Activated CD4-positive, CD25-positive, alpha-beta regulatory T cell treated with anti-CD3 and anti-CD28 coated beads, Interleukin-2, amount 50 U/mL, for 24 hours (primary cell): ENCODE measurements at places on chromosomes 7 and 10.

DNA sequence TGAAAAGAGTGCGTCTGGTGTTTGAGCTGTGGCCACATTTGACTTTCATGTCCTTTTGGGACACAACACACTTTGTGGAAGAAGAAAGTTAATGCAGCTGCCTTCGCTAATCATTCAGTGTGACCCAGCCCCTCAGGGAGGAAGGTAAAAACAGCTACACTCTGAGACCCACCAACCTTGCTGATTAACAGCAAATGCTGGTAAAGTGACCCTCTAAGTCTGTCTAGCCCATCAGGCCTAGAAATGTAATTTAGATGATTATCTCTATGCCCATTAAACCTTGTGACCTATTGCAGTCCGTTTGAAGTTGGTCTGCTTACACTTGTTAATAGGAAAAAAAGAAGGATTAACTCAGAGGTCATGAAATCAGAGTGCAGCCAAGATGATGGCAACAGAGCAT, 161.9 kb upstream of the WNT16 start:
- no peak for ATAC-seq

GRCh38 chr7:130881091-130881798, 147.2 kb upstream of the KLF14 start:
- ATAC-seq, result no peak

DNA sequence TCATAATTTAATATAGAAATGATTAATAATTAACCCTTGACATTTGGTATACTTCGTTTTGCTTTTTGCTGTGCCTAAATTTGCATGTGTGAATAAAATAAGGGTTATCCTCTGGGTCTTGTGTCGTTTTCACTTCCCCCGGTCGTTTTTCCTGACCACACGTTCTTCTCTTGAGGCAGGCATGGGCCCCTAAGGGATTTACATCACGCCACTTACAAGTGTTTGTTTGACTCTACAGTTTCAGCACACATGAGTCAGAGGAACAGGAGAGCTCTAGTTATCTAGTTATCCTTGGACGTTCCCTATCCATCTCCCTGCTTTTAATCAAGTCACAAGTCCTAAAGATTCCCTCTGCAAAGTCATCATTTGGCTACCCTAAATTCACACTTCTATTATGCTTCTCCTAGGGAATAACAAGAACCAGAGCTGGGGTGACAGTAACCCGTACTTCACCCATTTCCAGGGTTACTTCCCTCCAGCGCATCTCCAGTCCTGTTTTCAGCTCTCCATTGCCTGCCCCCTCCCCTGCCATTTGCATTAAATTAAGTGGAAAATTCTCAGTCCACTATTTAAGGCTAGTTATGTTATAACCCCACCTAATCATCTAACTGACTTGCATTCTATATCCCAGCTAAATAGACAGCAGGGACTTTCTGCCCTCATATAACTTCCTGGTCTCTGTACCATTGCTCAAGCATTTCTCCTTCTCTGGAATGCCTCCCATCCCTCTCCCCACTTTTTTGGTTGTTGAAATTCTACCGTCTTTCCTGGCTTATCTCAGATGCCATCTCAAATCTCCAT, 206.9 kb downstream of the PTEN start:
- ATAC-seq, result no peak

DNA sequence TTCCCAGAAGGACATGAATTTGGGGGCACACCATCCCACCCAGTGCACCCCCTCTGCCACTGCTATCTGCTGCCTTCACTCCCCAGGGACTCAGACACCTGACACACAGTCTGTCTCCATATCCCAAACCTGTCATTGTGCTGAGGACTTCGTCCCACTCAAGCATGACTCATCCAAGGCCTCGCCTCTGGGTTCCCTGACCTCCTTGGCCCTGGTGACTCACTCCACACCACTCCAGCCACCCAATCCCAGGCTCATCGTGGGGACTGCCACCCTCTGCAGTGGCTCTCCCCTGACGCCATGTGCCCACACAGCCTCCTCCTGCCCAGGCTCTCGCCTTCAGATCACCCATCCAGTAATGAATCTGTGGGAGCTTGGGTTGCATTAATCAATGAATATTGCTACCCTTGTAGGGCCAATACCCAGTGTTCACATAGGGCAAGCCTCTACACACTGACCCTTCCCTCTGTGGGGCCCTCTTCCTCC, 6.6 kb upstream of the INSIG1 start:
- no peak for ATAC-seq

GRCh38 chr7:4074994-4075393, 607.1 kb upstream of the FOXK1 start:
- no peak for ATAC-seq

DNA sequence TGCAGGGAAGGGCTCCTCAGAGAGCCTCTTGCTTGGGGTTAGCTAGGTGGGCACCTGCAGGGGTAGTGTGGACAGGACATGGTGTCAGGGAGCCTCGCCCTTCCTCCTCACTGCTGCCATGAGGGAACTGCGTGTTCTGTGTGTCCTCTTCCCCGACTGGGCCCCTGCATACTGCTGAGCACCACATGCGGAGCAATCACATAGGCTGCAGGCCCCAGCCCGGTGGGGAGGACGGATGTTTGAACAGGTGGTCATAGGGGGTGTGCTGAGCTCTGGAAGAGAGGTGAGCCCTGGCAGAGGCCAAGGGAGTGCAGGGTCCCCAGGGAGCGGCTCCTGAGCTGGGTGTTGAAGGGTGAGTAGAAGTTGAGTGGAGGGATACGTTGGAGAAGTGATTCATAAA, 48.3 kb upstream of the ZMIZ2 start:
- no peak for ATAC-seq

DNA sequence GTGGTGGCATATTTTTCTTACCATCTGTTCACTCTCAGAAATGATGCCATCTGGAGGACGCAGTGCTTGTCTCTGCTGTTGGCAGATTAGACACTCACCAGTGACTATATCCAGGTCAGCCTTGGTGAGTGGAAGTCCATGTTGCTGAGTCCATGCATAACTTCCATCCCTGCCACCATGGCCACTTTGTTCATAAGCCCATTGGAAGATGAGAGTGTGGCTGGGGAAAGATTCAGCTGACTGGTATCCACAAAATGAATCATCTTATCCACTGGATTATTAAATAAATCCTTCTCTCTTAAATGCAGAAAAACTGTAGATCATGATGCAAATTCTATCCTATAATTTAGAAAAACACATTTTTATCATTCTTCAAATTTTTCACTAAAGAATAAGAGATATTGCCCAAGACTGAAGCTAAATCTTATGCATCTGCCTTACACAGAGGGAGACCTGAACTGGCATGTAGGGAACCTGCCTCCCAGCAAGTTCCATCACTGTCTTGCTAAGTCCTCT, 726.9 kb downstream of the TNS3 start:
- no peak for ATAC-seq

- no peak for ATAC-seq
Observed at GRCh38 chr7:98354052-98354451, 46.8 kb downstream of the BAIAP2L1 start.

GRCh38 chr10:29701306-29701705, 66.5 kb upstream of the SVIL start:
- ATAC-seq, result no peak

- no peak for ATAC-seq
Observed at GRCh38 chr10:10540398-10540797, 477.3 kb upstream of the CELF2 start.

DNA sequence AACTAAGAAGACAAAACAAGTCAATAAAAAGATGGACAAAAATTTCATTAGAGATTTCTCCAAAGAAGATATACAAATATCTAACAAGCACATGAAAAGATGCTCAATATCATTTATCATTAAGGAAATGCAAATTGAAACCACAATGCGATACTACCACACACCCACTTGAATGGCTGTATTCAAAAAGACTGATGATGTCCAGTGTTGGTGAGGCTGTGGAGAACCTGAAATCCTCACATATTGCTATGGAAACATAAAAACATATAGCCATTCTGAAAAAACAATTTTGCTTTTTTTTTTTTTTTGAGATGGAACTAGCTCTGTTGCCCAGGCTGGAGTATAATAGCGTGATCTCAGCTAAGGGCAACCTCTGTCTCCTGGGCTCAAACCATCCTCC, 124.1 kb upstream of the LAMB4 start:
- no peak for ATAC-seq

DNA sequence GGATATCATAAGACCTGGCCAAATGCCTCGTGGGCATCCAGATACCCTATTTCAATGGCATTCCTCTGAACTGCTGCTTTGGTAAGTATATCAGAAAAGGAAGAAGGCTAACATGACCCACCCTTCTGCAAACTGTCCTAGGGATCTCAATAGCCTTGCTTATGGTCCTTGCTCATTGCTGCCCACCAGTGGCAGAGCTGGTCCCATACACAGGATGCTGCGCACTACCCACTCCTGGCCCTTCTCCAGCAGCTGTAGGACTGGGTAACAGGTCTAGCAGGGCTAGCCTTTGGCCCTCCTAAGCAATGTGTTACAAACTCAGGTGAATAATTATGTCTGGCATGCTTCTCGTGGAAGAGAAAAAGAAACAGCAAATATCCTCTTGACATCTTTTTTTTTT, 72.5 kb downstream of the C10orf90 start:
- ATAC-seq, result peak; percentile 39

GRCh38 chr7:94425546-94425945, 30.9 kb downstream of the COL1A2 start:
- ATAC-seq, result no peak

DNA sequence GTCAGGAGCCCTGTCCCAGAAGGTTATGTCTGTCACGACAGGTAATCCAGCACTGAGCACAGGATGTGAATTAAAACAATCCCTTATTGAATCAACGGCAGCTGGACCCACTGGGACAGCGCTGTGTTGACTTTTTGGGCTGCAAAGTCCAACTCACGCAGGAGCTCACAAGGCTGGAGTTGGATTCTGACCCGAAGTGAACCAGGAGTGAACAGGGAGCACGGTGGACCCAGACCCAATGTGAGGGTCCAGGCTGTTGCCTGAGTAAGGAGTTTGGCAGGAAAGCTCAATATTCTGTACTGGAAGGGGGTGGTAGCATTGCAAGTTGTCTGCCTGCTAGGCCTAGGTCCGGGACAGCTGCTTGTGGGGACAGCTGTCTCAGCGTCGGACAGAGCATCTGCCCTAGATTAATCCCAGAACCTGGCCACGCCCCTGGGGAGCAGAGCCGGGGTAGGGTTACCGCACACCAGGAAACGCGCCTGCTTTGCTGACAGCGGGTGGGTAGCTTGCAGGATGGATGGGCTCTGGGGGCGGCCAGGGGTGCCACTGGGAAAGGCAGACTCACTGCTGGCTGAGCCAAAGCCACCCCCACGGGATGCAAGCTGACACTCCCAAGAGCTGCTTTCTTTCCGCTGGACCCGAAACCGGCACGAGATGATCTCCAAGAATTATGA, 24.0 kb downstream of the COL26A1 start:
- no peak for ATAC-seq

DNA sequence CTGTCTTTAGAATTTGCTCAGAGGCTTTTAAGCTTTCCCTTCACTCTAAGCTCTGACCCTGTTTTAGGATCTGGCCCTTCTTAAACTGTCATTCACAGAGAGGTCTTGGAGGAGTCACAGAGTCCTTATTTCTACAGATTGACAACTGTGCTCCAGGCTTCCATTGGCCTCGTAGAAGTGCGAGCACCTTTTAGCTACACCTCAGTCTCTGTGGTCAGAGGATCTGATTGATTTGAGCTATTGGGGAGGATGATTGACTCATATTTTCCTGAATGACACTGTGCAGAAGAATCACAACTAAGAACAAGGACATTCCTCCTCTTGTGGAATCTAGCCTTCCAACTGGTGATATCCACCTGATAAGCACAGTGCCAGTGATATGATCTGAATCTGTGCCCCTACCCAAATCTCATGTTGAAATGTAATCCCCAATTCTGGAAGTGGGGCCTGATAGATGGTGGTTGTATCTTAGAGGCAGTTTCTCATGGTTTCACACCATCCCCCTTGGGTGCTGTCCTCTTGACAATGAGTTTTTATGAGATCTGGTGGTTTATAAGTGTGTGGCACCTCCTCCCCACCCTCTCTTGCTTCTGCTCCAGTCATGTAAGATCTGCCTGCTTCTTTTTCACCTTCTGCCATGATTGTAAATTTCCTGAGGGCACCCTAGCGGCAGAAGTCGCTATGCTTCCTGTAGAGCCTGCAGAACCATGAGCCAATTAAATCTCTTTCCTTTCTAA, 3.2 kb downstream of the CYP3A7 start:
- peak; percentile 35 for ATAC-seq

- ATAC-seq, result no peak
Observed at GRCh38 chr10:60883187-60883586, 60.8 kb downstream of the RHOBTB1 start.

- no peak for ATAC-seq
Observed at GRCh38 chr7:73560109-73560835, 2.8 kb upstream of the BCL7B start.

- ATAC-seq, result no peak
Observed at GRCh38 chr10:118207470-118208007, 134.6 kb downstream of the FAM204A start.

DNA sequence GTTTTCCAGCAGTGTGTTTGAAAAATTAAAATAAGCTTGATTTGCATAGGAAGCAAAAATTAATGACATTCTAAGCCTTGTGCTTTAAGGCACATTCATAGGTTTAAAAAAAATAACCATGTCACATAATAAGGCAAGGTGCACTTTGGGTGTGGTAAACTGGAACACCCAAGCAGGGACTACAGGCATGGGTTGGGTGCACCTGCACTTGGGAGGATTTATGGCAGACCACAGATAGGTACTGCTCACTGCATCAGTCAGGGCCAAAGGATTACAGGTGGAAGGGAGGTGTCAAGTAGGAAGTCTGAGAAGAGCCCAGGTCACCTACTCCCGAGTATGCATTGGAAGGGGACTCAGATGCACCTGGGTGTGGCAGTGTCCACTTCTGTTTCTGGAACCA, 753.7 kb downstream of the SUGCT start:
- ATAC-seq, result no peak

GRCh38 chr10:86391236-86391840, 24.7 kb upstream of the GRID1 start:
- ATAC-seq, result no peak

DNA sequence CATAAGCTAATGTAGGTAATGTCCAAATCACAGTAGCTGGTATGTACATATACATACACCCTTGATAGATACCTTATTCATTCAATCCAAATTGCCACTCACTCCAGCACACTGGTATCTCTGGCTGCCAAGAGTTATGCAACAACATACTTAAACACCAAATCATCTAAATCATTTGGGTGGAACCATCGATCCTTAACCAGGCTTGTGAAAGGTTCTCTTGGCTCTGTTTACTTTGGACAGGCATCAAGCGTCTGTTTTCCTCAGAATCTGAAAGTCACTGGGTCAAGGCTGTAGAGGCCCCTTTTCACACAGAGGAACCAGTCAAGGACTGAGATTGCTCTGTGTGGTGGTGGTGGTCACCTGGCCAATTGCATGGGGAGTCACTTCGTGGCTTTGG, 24.6 kb downstream of the JAZF1 start:
- no peak for ATAC-seq

GRCh38 chr7:35253460-35253709, 515 bp downstream of the TBX20 start:
- no peak for ATAC-seq

DNA sequence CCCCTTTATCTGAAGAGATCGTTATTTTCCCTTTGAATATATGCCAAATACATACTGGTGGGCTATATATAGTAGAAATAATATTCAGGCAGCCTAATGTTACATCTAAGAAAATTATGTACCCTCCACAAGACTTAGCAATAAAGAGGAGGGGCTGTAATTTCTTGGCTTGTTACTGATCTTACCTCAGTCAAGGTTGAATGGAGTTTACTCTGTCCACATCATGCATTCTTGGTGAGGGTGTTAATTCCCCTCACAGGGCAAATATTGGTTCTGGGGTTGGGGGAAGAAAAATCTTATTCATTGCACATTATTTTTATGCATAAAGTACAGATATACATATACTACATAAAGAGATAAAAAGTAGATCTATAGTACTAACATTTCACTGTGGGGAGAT, 145.8 kb upstream of the ANK3 start:
- ATAC-seq, result no peak
